ENCODE measurements at places on chromosomes 5 and 9. TPM values are rescaled to one million over a fixed set of nuclear protein-coding genes. Genes with fewer than 3 reads are reported as not detected.
A peak's percentile ranks its signal among the peaks of the same experiment; 100 is the strongest.

- peaks cover 23% of the 10 kb centered on the region for H3K4me1 ChIP-seq
- H3K27ac ChIP-seq = no peak overlapping the region
- no peak overlapping the region for H3K4me3 ChIP-seq
- no peaks in the 10 kb centered on the region for H3K36me3 ChIP-seq
- no peak for DNase-seq
Measured at GRCh38 chr9:116436121-116436520, 251.0 kb upstream of the TRIM32 start.

The SPRY4 gene
- total RNA-seq = 8.9 TPM

The ISL1 gene
- not detected for total RNA-seq

The BAAT gene
- 0.71 TPM for total RNA-seq

DNA sequence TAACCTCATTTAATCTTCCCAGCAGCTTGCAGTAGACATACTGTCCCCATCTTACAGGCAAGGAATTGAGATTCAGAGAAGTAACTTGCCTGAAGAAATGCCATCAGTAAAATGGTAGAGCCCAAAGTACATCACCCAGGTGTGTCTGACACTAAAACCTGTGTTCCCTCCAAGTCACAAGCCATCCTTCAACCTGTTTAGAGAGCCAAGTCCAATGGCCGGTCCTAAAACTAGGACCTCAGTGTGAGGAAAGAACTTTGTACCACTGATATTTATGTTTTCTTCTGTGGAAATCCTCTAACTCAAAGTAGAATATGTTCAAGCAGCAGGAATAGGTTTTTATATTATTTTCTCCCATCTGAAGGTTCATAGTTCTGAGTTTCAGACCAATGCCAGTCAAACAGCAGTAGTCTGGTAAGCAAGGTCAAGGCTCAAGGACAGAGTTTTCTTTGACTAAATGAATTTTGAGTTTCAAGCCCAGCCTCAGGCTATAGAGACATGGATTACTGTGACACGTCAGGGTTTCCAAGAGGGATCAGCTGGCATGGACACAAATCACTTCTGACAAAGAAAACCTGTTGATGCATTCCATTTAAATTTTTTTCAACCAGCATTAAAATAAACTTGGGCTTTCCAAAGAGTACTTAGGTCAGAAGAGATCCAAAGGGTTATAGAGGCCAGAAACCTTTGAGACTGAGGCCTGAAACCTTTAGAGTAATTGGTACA, 80.9 kb upstream of the PLPP6 start:
- H3K36me3 ChIP-seq = no peaks in the 10 kb centered on the region
- H3K4me1 ChIP-seq = peaks cover 25% of the 10 kb centered on the region
- DNase-seq = no peak
- H3K27me3 ChIP-seq = no peaks in the 10 kb centered on the region

- H3K4me3 ChIP-seq = no peak overlapping the region
- H3K4me1 ChIP-seq = no peaks in the 10 kb centered on the region
- DNase-seq = no peak
Measured at GRCh38 chr9:76793784-76794431, 29.7 kb downstream of the PCA3 start.

GRCh38 chr9:84512493-84512892, 157.0 kb upstream of the NTRK2 start:
- no peaks in the 10 kb centered on the region for H3K27me3 ChIP-seq
- DNase-seq = no peak
- no peak overlapping the region for H3K27ac ChIP-seq
- H3K36me3 ChIP-seq = no peaks in the 10 kb centered on the region
- no peaks in the 10 kb centered on the region for H3K4me1 ChIP-seq
- H3K4me3 ChIP-seq = no peak overlapping the region

- peaks cover 13% of the 10 kb centered on the region for H3K4me1 ChIP-seq
- no peak overlapping the region for H3K27ac ChIP-seq
- no peaks in the 10 kb centered on the region for H3K36me3 ChIP-seq
- peaks cover 6% of the 10 kb centered on the region for H3K27me3 ChIP-seq
Measured at GRCh38 chr5:1300581-1301083, 5.8 kb upstream of the TERT start.

DNA sequence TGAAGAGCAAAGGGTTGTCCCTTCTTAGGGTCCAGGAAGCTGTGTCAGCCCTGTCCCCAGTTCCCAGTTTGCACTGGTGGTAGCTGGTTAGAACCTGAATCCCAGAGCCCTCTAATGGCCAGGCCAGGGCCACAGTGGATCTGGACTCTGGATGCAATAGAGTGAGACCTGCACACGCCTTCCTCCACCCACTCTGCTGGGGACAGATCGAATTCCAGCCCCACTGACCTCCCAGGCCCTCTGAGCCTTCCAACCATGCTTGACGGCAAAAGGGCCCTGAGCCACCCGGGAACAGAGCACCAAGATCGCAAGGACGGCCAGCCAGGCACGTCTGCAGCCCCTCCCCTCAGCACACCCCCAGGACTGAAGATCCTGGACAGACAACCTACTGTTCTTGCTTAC, 23.7 kb downstream of the NAIF1 start:
- peak overlapping the region; percentile 6 for H3K4me3 ChIP-seq
- peaks cover 3% of the 10 kb centered on the region for H3K27me3 ChIP-seq
- peaks cover 56% of the 10 kb centered on the region for H3K4me1 ChIP-seq
- DNase-seq = peak; percentile 63

DNA sequence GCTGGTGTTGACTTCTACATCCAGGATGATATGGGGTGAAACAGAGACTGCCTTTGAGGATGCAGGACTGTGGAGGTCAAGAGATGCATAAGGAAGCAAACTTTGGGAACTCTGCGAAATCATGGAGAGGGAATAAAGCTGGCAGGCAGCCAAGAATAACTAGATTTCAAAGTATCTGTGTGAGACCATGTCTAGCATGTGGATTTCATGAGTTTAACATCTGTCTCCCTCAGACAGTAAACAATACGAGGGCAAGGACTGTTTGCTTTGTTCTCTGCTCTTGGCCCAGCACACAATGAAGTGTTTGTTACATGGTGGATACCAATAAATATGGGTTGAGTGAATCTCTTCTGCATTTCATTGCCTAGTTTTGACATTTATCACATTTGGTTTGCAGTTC, 71.3 kb downstream of the RASEF start:
- H3K27me3 ChIP-seq = peaks cover 2% of the 10 kb centered on the region
- H3K4me1 ChIP-seq = peaks cover 19% of the 10 kb centered on the region
- H3K36me3 ChIP-seq = no peaks in the 10 kb centered on the region
- no peak overlapping the region for H3K27ac ChIP-seq
- no peak overlapping the region for H3K4me3 ChIP-seq
- DNase-seq = peak; percentile 77

GRCh38 chr5:169653091-169653490, 16.0 kb downstream of the DOCK2 start:
- H3K4me1 ChIP-seq = no peaks in the 10 kb centered on the region
- H3K27ac ChIP-seq = no peak overlapping the region
- no peak for DNase-seq
- H3K27me3 ChIP-seq = no peaks in the 10 kb centered on the region
- H3K4me3 ChIP-seq = no peak overlapping the region
- H3K36me3 ChIP-seq = no peaks in the 10 kb centered on the region

GRCh38 chr5:113119246-113119924, 142.8 kb downstream of the DCP2 start:
- no peak overlapping the region for H3K27ac ChIP-seq
- H3K27me3 ChIP-seq = no peaks in the 10 kb centered on the region
- no peak overlapping the region for H3K4me3 ChIP-seq
- no peaks in the 10 kb centered on the region for H3K4me1 ChIP-seq

DNA sequence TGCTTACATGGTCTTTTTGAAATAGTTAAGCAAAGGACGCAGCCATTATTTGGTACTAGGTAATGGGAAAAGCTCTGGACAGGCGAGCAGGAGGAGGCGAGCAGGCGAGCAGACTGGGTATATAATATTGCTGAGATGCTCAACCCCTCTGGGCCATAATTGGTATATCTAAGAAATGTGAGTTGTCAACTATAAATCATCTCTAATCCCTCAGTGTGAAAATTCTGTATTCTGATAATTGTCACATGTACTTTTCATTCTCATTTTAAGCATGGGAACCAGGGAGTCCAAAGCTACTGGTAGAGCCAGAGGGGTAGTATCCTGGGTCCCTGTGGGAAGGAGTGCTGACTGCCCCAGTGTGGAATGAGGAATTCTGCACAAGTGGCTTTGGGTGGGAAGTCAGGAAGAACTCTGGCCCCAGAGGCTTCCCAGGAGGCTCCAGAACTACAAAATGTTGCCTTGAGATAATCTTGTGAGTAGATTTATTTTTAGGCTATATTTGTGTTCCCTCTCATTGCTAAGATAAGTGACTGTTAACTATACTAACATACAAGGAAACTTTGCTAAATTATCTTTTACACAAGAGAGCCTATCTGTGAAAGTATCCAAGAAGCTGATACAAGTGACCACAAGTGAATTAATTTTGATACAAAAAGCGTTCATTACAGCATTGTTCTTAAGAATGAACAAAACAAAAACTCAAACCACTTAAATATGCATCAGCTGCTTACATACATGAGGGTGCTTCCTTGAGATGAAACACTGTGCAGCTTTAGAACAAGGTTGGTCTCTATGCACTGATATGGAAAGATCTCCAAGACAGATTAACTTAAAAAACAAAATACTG, 70.5 kb upstream of the TNFAIP8 start:
- no peak overlapping the region for H3K27ac ChIP-seq
- H3K36me3 ChIP-seq = no peaks in the 10 kb centered on the region
- DNase-seq = no peak
- 0 out of 2 replicates have a peak, but pooled peaks cover 6% of the 10 kb centered on the region for H3K4me1 ChIP-seq
- H3K27me3 ChIP-seq = no peaks in the 10 kb centered on the region

Measured in HepG2 (cell line).